ENCODE measurements at places on chromosomes 16 and 17.
A peak's percentile ranks its signal among the peaks of the same experiment; 100 is the strongest.

- DNase-seq = no peak
These were observed 30.9 kb upstream of the FOXF1 start for GRCh38 chr16:86479419-86479818.

DNA sequence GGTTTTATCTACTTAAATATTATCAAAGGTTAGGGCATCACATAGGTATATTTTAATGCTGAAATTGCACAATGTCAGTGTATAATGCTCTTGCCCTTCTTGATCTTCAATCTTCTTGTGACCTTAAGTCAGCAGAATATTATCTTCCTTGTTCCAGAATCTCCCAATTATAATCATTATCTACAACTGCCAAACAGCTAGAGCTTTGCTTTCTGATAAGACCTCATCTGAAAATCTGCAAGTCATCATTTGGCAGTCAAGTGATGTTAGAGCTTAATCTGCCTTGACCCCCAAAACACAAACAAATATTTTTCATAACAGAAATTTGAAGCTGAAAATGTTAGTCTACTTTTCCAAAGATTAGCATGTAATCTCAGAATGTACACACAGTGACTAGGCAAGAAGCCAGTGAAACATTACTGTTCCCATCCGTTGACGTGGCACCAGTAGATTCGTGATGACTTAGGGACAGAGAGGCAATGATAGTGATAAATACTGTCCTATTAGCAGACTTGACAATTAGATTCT is 19.8 kb downstream of the REXO5 start:
- no peak for DNase-seq

GRCh38 chr17:76844846-76845245 is 23.4 kb upstream of the MGAT5B start:
- no peak for DNase-seq

- DNase-seq = no peak
These were observed 8.2 kb upstream of the TBKBP1 start for GRCh38 chr17:47685556-47686275.

DNA sequence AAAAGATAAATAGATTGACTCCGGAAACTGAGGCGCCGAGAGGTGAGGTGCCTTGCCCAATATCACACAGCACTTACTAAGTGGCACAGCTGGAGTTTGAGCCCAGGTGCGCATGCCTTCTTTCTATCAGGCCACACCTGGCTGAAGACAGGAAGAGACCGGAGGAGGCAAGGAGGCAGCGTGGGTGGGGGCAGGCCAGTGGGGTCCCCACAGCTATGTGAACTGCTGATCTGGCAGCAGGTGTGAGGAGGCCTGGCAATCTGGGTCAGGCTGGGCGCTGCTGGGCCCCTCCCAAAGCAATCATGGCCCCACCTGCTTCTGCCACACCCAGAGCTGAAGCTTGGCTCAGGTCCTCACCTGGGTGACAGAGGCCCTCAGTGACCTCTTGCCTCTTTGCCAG is 1.9 kb upstream of the GDPD3 start:
- DNase-seq = no peak

- DNase-seq = no peak
These were observed 13.9 kb downstream of the BRD7 start for GRCh38 chr16:50354629-50355456.

DNA sequence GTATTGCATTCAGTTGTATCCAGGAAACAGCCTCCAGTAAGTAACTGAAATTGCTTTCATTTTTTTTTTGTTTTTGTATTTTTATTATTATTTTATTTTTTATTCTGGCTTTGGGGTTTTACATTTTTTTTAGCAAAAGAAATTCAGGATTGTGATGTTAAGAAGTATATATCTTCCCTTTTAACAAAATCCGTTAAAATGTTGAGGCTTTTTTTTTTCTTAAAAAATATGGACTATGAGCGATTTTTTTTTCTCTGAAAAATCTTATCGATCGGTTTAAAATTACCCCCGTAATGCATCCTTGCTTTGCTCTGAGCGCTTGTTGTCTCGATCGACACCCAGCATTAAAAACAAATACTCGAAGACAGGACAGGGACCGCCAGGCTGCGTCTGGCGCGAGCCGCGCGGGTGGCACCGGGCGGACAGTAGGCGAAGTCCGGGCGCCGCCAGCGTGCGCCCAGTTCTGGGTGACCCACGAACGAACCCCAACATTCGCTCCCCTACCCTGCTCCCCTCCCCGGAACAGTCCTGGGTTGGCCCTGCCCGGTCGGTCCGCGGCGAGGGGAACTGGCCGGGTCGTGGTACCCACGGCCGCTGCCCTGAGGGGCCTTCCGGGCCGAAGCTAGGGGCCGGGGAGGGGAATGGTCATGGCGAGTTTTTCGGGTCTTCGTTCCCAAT is 482 bp downstream of the BAHCC1 start:
- no peak for DNase-seq

DNA sequence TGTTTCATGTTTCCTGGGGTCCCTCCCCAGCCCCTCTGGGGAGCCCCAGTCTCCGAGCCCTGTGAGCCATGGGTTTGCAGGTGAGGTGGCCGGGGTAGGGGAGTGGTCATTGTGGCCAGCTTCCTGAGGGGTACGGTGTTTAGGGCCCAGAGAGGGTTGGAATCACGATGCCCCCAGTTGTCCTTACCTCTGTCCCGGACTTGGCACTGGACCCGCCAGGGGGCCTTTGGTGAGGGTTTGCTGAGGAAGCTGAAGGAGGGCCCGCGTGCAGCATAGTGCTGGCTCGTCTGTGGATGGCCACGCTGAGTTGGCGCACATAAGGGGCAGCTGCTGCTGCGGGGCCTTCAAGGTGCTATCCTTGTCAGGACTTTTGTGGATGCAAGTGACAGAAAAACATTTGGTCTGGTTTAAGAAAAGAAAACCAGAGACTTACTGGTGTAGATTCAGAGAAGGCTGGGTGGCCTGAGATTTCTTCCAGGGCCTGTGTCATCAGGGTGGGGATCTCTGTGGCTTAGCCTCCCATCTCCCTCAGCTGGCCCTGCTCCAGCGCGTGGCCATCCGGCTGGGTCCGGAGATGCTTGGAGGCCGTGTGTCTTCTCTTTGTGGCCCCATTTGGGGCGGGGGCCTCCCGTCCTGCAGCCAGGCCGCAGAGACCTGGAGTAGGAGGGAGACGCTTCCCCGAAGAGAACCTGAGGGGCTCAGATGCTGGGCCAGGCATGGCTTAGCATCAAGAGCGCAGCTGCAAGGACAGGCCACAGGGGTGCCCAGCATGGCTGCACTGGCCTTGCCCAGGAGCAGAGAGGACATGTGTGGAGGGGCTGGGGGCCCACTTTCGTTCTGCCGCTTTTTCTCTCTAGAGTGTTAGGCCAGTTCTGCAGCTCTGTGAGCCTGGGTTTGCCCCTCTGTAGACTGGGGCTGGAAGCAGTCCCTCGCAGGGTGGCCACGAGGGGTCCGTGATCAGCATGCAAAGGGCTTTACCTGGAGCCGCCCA is 33.7 kb upstream of the NUDT16L1 start:
- DNase-seq = no peak

DNA sequence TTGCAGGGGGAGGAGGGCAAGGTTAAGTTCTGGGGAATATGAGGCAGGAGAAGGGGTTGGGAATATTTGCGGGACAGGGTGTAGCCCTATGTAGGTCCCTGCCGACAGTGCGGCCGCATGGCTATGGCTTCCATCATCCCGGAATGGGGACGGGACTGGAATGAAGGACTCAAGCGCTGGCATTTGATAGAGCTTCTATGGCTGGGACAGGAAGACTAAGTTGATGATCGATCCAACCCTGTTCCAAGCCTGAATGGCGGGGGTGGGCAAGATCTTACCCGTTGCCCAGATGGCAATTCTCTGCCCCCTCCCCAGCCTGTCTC is 47.1 kb downstream of the SRCIN1 start:
- no peak for DNase-seq

- no peak for DNase-seq
These were observed 38.4 kb downstream of the RANBP10 start for GRCh38 chr16:67767953-67768352.

- no peak for DNase-seq
These were observed 15.3 kb upstream of the NPTX1 start for GRCh38 chr17:80491478-80492342.

DNA sequence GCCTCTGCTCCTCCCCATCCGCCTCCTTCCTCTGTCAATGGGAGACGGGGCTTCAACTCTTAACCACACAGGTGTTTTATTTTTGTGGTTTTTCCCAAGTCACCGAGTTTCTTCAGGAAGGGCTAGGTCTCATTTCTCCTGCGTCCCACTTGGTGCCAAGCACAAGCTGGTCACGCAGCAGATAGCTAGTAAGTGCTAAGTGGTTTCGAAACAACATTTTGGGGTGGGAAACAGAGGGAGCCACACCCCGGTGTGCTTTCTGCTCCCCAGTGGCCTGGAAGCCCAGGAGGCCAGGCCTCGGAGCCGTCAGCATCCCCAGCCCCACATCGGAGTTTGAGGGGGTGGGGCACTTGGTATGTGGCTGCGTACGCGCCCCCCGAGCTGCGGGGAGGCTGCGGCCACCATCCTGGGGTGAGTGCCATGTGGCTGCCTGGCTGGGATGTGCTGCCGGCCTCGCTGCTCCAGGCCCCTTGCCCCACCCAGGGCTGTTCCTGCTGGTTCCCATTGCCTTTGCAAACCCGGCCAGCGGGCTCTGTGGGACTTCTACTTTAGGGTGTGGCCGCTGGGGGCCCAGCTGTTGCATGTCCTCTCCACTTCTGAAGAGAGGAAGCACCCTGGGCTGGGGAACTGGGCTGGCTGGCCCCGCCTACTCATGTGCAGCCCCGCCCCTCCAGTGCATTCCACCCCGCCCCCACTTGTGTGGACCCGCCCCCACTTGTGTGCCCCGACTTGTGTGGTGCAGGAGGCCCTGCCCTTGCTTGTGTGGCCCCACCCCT is 55.6 kb downstream of the BAIAP2 start:
- peak; percentile 29 for DNase-seq

DNA sequence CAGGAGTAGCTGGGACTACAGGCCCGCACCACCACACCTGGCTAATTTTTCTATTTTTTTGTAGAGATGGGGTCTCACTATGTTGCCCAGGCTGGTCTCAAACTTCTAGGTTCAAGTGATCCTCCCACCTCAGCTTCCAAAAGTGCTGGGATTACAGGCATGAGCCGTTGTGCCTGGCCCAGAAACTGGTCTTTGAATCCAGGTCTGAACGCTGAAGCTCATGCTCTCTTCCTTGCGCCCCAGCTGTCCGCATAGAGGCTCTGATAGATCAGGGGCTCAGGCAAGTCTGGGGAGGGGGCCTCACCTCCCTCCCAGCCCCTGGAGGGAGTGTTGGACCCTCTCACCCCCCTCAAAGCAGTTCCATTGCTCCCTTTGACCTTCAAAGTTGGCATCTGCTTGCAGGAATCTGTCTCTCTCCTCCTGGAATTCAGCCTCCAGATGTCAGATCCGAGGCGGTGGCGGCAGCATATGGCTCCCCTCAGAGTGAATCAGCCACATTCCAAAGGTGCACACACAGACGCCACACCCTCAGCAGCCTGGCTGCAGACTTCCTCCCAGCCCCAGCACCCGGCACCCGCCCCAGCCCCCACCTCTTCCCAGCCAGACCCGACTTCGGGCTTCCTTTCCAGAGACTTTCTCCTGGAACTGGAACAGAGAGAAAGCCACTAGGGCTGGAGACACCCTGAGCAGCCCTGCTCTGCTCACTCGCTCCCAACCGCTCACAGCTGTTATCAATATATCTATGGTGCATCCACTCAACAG is 16.9 kb upstream of the GLIS2 start:
- DNase-seq = no peak

DNA sequence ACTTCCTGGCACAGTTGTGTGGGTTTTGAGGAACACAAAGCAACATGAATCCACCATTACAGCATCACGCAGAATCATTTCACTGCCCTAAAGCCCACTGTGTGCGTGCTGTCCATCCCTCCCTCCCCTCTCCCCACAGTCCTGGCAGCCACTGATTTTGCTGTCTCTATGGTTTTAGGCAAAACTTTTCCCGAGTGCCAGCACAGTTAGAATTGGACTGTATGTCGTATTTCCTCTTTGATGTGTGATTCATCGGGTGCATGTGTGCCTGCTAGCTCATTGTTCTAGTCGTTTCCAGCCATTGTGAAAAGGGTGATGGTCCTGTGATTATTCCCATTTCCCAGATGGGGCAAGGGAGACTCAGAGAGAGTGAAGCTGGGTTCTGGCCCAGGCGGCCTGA is 12.7 kb downstream of the KLHL36 start:
- no peak for DNase-seq

- DNase-seq = no peak
These were observed 1357.4 kb upstream of the GOT2 start for GRCh38 chr16:60091529-60091928.

GRCh38 chr17:55394357-55395021 is 27.1 kb downstream of the MMD start:
- no peak for DNase-seq

DNA sequence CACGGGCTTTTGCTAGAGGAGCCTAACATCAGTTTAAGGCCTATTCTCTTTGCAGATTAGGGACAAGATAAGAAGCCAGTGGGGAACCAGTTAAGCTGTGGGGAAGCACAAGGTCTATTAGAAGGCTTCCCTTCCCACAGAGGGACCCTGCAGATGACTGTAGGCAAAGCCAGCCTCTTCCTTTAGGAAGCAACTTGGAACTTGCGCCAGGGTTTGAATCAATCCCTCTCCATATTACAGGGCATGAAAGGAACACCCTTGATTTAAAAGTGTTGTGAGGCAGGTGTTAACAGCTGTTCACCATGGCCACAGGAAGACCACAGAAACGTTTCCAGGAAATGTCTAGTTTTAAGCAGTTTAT is 77.3 kb downstream of the RPTOR start:
- DNase-seq = peak; percentile 4

DNA sequence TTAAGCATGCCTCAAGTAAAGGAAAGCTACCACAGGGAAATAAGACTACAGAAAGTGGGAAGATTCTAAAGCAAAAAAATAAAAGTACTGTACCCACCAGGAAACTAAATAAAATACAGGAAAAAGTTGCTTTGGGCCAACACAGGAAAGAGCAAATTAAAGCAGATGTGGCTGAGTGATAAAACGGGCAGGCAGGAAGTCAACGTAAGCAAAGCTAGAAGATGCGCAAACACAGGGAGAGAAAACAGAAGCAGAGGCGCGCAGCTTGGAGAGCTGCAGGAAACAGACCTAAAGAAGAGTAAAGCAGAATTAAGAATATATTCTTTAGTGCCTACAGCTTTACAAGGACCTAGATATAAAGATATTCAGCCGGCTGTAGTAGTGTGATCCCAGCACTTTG is 21.7 kb downstream of the USP36 start:
- DNase-seq = peak; percentile 57
